ENCODE measurements at places on chromosomes 7 and 10. TPM values are rescaled to one million over a fixed set of nuclear protein-coding genes. Genes with fewer than 3 reads are reported as not detected.

GRCh38 chr7:77197141-77197540 is 2.5 kb downstream of the FGL2 start:
- DNase-seq: no peak

DNA sequence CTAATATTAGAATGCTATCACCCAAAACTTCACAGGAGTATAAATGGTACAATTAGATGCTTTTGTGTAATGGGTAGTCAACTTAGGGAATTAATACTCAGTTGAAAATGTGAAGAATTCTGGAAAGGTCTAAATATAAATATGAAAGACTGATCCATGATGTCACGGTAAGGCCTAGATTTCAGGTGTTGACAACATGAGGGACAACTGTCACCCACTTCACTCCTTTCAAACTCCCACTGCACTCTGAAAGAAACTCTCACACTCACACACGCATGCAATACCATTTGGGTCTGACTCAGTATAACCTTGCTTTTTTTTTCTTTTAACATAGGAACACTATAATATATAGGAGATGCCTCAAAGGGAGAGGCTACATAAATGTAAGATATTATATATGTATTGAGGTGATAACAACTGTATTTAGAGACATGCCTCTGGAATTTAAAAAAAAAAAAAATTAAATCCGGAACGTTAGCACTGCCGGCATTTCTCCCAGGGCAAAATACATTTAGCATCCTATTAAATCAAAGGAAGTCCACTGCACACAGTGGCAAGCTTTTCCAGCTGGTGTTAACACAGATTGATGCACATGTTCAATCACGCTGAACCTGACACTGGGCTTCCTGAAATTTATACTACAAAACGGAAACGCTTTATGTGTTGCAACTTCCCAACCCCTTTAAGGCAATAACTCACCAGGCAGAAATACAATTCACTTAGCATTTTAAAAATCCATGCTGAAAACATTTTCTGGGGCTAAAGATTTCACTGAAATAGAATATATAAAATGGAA is 74.9 kb downstream of the RSU1 start:
- DNase-seq: no peak

DNA sequence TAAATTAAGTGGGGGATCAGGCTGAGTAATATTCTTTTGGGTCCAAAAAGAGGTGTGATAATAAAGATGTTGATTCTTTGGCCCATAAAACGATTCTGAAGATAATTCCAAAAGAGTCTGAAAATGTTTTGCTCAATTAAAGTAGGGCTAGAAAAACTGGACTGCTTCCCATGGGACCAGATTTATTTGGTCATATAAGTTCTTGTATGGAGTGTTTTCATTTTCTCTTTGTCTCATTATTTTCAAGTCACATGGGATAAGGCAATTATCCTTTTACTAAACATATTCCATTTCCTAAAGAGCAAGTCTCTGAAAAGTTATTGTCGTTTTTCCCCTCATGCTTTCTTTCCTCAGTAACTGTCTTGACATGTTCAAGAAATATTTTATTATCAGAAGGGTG is 41.5 kb downstream of the CDK6 start:
- DNase-seq: no peak

- no peak for DNase-seq
Observed at GRCh38 chr7:150420242-150420641, 30.2 kb upstream of the GIMAP8 start.

Gene SPDYE11
- total RNA-seq: not detected

- DNase-seq: no peak
Observed at GRCh38 chr7:12649348-12649747, 38.1 kb upstream of the ARL4A start.

- no peak for DNase-seq
Observed at GRCh38 chr10:48509974-48510692, 94.7 kb downstream of the ARHGAP22 start.

Gene HMX2
- not detected for total RNA-seq

- DNase-seq: no peak
Observed at GRCh38 chr10:108586424-108586823, 1336.9 kb downstream of the XPNPEP1 start.

- no peak for DNase-seq
Observed at GRCh38 chr10:84340187-84340586, 11.8 kb downstream of the CCSER2 start.

- no peak for DNase-seq
Observed at GRCh38 chr7:107972941-107973376, 30.0 kb downstream of the LAMB1 start.

DNA sequence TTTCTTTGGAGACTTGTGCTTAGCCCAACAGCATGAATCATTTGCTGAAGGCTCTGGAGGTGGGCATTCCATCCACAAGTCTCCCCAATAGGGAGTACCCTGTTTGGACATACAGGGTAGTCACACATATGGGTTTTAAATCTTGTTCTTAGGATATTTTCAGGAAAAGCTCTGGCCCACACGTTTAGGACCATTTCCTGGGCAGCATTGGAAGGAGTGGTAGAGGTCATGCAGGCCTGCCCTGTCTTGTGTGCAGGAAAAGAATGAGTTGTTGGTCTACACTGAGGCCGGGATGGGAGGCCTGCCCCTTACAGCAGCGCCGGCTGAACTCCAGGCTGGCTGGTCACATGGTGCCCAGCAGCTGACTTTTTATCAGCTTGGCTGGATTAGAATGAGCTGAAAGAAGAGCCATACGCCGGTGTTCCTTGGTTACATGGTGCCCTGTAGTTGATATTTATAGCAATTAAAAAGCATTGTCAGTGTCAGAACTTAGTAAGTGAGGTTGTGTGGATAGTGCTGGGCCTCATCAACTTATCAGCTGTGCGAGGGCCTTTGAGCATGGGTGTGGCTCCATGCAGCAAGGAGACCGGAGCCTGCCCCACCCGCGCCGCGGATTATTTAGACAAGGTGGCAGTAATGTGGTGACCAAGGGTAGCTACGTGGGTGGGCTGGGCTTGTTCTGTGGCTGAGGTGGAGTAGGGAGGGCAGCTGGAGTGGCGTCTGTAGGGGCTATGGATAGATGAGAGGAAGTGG is 28.6 kb downstream of the OGDH start:
- no peak for DNase-seq

Gene CTAGE4
- 17.4 TPM for total RNA-seq

DNA sequence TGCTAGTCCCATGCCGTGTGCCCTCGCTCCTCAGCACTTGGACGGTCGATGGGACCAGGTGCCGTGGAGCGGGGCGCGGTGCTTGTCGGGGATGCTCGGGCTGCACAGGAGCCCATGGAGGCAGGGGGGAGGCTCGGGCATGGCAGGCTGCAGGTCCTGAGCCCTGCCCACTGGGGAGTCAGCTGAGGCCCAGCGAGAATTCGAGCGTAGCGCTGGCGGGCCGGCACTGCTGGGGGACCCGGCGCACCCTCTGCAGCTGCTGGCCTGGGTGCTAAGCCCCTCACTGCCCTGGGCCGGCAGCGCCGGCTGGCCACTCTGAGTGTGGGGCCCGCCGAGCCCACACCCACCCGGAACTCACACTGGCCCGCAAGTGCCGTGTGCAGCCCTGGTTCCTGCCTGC is 44.7 kb downstream of the ST7 start:
- DNase-seq: no peak

DNA sequence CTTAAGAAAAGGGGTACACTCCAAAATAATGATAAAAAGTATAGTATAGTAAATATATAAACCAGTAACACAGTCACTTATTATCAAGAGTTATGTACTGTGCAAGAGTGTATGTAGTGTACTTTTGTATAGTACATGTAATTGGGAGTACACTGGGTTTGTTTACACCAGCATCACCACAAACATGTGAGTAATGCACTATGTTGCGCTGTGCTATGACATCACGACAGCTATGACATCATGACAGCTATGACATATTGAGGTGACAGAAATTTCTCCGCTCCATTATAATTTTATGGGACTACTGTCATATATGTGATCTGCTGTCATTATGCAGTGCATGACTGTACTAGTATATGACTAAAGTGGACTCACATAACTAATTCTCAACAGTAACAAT is 84.6 kb downstream of the KMT2C start:
- no peak for DNase-seq

Gene ACTR3C
- 81.8 TPM for total RNA-seq

DNA sequence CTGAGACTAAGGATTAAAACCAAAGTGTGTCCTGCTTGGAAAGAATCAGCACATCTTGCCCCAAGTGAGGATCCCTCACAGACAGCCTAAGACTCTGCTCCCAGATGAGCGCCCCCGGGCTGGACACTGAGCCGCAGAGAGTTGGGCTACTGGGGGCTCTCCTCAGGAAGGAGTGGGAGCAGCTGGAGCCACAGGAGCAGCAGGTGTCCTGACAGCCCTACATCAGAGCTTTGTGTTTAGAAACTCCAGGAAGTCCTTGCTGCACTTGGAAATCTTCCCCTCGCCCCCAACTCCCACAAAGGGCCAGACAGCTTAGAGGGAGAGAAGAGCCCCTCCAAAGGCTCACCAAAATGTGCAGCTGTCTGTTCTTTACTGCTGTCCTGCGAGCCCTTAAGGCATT is 172.2 kb downstream of the HERPUD2 start:
- DNase-seq: no peak

DNA sequence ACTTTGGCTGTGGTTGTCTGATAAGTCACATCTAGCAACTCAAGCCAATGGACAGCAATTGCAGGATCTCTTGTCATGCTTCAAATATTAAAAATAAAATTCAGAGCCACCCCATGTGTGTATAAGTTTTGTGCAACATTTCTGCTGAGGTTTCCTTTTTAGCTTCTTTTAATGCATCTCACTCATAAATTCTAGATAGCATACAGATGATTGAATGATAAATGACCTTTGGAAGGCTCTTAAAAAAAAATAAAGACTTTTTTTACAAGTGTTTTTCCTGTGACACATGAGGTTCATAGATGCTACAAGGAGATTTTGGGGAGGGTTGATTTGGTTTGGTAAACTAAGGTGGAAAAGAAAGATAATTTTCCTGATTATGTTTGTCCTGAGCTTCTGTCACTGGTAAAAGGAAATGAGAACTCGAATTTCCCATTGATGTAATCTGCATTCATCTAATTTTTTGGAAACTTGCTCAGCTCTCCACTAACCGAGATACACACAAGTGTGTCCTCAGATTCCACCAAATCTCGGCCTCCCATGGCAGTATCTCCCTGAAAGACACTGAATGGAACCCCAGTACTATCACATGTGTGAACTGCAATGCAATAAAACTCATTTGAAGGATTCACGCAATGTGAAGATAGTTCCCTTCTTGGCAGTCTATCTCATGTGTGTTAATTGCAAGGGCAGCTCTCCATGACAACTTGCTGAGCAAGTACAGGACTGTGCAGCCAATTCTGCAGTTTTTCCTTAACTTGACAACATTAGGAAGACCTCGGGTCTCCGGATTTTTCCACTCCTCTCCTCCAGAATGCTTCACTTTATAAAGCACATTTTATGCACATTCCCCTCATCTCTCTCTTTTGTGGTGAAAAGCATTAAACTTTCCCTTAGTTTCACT is 185.4 kb upstream of the PFKP start:
- no peak for DNase-seq

DNA sequence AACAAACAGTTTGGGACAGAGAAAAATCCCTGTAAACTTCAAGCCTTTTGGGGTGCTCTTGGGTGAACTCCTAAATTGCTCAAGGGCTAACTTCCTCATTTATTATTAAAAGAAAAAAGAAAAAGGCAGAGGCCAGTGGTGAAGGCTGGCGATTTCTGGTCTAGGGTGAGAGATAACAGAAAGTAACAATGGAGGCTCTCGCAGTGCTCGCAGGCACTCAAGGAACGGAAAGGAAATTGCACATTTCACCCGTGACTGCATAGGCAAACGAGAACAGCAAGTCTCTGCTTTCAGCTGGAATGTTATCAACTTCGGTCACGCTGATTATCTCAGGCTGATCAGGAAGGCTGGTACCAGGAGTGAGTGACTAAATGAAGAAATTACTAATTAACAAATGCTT is 70.7 kb downstream of the PRKAG2 start:
- DNase-seq: peak; percentile 34

DNA sequence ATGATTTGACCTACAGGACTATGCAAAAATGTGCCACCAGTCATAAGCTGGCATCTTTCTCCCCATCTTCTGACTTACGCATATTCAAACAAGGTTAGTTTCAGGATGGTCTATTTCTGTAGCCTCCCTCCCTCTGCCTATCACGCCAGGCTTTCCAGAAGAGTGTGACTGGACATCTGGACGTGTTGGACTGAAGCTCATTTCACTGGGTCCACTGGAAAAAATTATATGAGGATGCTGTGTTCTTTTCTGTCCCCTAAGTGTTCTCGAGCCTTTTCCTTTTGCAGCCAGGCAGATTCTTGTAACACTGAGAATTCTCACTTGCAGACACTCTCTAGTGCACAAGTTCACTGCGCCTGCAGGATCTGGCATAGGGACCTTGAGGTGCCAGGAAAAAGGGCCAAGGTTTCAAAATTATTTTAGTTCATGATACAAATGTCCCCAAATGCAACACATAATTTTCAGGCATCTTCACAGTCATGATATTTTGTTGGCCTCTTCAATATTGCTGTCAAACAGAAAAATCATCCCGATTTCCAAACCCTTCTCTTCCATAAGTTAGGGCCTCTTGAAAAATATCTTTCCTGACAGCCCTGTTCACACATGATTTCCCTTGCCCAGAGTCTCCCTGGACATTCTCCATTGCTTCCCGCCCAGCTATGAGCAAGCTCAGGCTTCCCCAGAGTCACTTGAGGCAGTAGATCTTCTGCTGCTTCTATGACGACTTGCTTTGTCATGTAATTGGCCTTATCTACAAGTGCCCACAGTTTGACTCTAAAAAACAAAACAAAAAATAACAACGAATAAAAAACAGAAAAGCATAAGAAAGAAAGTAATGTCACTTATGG is 170.4 kb downstream of the BMPER start:
- DNase-seq: no peak

GRCh38 chr10:24209946-24210491 is 1.1 kb downstream of the KIAA1217 start:
- peak; percentile 89 for DNase-seq

GRCh38 chr10:102758240-102758932 is 14.6 kb downstream of the WBP1L start:
- DNase-seq: peak; percentile 49

- DNase-seq: no peak
Observed at GRCh38 chr7:51158742-51159445, 157.7 kb downstream of the COBL start.

DNA sequence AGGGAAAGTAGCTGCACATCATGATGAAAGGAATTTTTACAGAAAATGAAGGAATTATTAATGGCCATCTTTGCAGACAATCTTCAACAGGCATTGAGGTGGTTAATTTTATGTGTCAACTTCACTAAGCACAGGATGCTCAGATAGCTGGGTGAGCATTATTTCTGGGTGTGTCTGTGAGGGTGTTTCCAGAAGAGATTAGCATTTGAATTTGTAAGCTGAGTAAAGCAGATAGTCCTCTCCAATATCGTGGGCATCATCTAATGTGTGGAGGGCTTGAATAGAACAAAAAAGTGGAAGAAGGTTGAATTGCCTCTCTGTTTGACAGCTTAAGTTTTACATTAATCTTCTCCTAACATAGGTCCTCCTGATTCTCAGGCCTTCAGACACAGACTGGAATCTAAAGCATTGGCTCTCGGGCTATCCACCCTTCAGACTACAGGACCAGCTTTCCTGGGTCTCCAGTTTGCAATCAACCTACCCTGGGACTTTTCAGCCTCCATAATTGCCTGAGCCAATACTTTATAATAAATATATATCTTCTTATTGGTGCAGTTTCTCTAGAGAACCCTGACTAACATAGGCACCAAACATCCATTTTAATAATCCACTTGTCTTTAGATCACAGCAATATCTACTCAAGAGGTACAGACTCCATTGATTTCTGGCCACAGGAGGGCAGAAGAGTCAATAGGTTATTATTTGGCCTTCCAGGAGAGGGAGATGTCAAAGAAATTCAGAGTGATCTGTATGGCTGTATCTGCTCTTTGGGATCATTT is 10.5 kb upstream of the CRPPA start:
- peak; percentile 60 for DNase-seq

GRCh38 chr10:62426086-62426485 is 51.9 kb downstream of the ZNF365 start:
- DNase-seq: peak; percentile 78

Gene TMEM26
- 0.10 TPM for total RNA-seq

Measured in renal cortical epithelial cell (primary cell).